A375 (cell line): ENCODE measurements at places on chromosomes 7 and 10. TPM values are rescaled to one million over a fixed set of nuclear protein-coding genes. Genes with fewer than 3 reads are reported as not detected.

Gene CYP3A5
- 0.11 and 0.32 TPM in 2 replicates for total RNA-seq

Gene CTNNA3
- total RNA-seq: not detected in 2 replicates

Gene LRRD1
- 0.15 and 0.48 TPM in 2 replicates for total RNA-seq

Gene BEND7
- 5.4 and 6.7 TPM in 2 replicates for total RNA-seq

Gene ZNF862
- total RNA-seq: 0.75 and 5.0 TPM in 2 replicates

Gene ATOH7
- total RNA-seq: 0.23 and 0.90 TPM in 2 replicates

Gene PCBD1
- total RNA-seq: 24.1 and 28.9 TPM in 2 replicates

Gene LMOD2
- not detected in 2 replicates for total RNA-seq

Gene OR2A5
- not detected in 2 replicates for total RNA-seq

Gene LRRC4
- total RNA-seq: not detected in 2 replicates

Gene MLXIPL
- total RNA-seq: 0.05 and 0.26 TPM in 2 replicates

Gene RARRES2
- not detected in 2 replicates for total RNA-seq

Gene KCNIP2
- total RNA-seq: 0.29 and 0.45 TPM in 2 replicates

Gene C10orf67
- not detected in 2 replicates for total RNA-seq

Gene TMEM26
- not detected in 2 replicates for total RNA-seq

Gene ASZ1
- total RNA-seq: not detected in 2 replicates

Gene SLC26A5
- total RNA-seq: not detected in 2 replicates

Gene ADAP1
- total RNA-seq: 1.2 and 5.7 TPM in 2 replicates

Gene AGR3
- 0.24 TPM in 1 of 2 replicates, not detected in the other for total RNA-seq

Gene AGK
- 52.4 and 62.2 TPM in 2 replicates for total RNA-seq

Gene ZNF488
- total RNA-seq: 0.15 and 0.32 TPM in 2 replicates

Gene SKAP2
- 12.4 and 16.8 TPM in 2 replicates for total RNA-seq

Gene SPDYE16
- 0.08 TPM in 1 of 2 replicates, not detected in the other for total RNA-seq

Gene RASSF4
- 1.7 and 2.6 TPM in 2 replicates for total RNA-seq

Gene WDFY4
- 0.26 TPM in 1 of 2 replicates, not detected in the other for total RNA-seq

Gene ZNF467
- total RNA-seq: 0.34 and 0.45 TPM in 2 replicates

Gene ICA1
- 14.6 and 33.6 TPM in 2 replicates for total RNA-seq

Gene TDRD1
- total RNA-seq: not detected in 2 replicates

Gene BRAT1
- total RNA-seq: 48.8 and 51.0 TPM in 2 replicates

Gene ADCY1
- 1.5 and 1.8 TPM in 2 replicates for total RNA-seq

Gene NKX1-2
- 0.08 and 0.11 TPM in 2 replicates for total RNA-seq

Gene MINPP1
- total RNA-seq: 28.0 and 30.0 TPM in 2 replicates

Gene ITIH5
- total RNA-seq: 0.68 and 2.0 TPM in 2 replicates

Gene GSTK1
- 126 and 140 TPM in 2 replicates for total RNA-seq

Gene ITGB8
- 44.3 and 50.9 TPM in 2 replicates for total RNA-seq

Gene TAX1BP1
- total RNA-seq: 80.0 and 84.5 TPM in 2 replicates

Gene VWDE
- 0.82 and 1.5 TPM in 2 replicates for total RNA-seq

Gene SFXN3
- 76.5 and 95.2 TPM in 2 replicates for total RNA-seq

Gene RPA3
- total RNA-seq: 49.9 and 65.5 TPM in 2 replicates

Gene ZNF365
- 3.3 and 4.1 TPM in 2 replicates for total RNA-seq
